ENCODE measurements at places on chromosomes 1 and 21.
A peak's percentile ranks its signal among the peaks of the same experiment; 100 is the strongest.

- no peak for DNase-seq
Measured at GRCh38 chr1:13725714-13726175, 25.8 kb downstream of the PRDM2 start.

DNA sequence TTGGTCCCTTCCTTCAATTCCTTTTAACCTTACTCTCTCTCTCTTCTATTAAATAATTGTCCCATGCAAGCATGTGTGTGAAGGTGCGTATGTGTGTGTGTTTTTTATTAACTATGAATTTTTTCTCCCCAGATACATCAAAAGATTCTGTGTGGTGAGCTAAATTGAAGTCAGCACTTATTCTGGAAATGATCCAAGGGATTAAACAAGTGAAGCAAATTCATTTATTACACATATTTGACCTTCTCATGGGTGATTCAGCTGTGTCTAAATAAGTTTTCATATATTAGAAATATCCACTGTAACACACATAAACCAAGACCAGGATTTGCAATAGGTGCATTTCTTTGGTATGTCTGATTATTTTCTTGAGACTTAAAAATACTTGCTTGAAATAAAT, 24.3 kb downstream of the CHODL start:
- no peak for DNase-seq

DNA sequence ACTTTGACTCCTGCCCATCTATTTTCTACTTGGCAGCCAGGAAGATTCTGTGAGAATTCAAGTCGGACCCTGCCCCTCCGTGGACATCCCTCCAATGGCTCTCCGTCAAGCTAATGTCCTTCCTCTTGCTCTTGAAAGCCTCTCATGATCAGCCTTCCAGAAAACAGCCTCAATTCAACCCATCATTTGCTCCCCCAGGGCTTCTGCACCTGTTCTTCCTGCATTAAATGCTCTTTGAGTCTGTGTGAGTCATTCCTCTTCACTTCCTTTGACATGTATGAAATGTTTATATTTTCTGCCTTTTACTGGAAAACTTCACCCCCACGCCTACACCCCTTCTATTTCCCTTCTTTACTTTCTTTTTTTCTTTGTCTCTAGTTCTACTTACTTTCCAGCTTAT, 734.1 kb upstream of the ZP4 start:
- no peak for DNase-seq

DNA sequence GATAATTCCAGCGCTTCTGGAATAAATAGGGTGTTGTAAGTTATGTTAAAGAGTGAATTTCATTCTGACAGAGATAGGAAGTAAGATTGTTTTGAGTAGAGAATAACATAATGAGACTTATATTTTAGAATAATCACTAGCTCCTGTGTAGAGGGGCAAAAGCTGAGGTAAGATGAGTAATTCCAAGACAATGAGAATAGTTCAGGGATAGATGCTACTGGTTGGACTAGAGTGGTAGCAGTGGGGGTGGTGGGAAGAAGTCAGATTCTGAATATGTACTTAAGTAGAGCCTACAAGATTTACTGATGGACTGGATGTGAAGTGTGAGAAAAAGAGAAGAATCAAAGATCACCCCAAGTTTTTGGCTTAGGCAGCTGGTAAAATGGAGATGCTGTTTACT, 23.3 kb upstream of the MOV10 start:
- no peak for DNase-seq

DNA sequence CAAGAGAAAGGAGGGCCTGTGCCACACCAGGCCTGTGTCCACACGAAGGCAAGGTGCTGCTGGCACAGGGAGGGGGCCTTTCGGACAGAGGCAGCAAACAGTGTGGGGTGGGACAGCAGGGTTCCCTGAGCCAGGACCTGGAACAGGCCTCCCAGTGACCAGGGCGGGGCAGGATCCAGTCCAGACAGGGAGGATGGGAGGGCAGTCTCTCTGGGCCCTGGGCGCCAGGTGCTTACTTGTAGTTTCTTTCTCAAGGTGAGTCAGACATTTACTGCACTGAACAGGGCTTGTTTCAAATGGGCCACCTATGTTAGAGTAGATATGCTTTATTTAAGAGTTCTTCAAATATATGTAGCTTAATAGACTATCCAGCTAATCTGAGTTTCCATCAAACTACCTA, 52.8 kb upstream of the STUM start:
- DNase-seq: no peak

GRCh38 chr1:237041461-237041794, 556 bp upstream of the RYR2 start:
- DNase-seq: no peak

- DNase-seq: no peak
Measured at GRCh38 chr1:208154040-208154439, 90.1 kb downstream of the PLXNA2 start.

GRCh38 chr21:39834543-39834942, 32.7 kb upstream of the PCP4 start:
- DNase-seq: no peak

- no peak for DNase-seq
Measured at GRCh38 chr1:17545356-17545755, 5.9 kb downstream of the ARHGEF10L start.

GRCh38 chr1:183892351-183892793, 87.5 kb downstream of the RGL1 start:
- no peak for DNase-seq

GRCh38 chr1:228862542-228863505, 127.5 kb downstream of the RHOU start:
- DNase-seq: no peak

DNA sequence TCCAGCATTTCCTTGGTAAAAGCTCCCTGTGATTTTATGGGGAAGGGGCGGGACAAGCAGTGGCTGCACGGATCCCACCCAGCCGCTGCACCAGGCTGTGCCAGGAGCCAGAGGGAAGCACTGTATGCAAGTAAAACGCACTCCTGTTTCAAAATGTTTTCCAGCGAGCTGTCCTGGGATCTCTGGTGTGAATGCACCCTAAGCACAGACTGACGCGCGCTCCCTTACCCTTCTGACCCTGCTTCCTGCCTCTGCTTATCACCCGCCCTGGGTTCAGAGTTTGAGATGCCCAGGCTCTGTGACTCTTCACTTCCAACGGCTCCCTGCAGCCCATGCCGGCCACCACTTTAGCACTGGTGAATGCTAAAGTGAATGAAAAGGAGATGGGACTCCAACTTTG, 131.2 kb downstream of the RHOU start:
- no peak for DNase-seq

DNA sequence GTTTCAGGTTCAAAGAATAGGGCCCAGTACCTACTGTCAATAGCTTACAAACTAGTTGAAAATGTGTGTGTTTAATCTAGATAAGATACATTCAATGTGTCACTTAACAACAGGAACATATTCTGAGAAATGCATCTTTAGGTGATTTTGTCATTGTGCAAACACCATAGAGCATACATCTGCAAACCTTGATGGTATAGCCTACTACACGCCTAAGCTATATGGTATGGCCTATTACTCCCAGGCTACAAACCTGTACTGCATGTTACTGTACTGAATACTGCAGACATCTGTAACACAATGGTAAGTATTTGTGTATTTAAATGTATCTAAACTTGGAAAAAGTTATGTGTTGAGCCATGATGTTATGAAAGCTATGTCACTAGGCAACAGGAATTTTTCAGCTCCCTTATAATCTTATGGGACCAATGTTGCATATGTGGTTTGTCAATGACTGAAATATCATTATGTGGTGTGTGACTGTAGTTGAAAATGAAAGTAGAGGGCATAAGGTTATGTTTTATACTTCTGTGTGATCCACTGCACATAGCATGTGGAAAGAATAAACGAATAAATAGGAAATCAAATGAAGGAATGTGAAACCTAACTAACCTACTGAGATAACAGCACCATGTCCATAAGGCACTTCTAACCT, 129.0 kb upstream of the CAMK1G start:
- DNase-seq: no peak

DNA sequence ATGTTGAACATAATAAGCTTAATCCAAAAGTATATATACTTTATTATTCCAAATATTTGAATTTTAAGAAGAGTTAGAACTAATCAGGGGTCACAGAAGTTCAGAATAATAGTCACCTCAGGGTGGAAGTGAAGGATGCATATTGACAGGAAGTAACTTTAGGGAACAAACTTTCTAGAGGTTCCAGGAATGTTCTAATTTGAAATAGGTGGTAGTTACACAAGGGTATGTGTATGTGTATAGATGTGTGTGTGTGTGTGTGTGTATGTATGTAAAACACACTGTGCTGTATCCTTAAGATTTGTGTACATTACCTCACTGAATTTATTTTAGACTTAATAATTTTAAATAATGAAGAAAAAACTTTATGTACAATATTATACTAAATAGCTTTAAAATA, 110.4 kb downstream of the ACBD6 start:
- no peak for DNase-seq

DNA sequence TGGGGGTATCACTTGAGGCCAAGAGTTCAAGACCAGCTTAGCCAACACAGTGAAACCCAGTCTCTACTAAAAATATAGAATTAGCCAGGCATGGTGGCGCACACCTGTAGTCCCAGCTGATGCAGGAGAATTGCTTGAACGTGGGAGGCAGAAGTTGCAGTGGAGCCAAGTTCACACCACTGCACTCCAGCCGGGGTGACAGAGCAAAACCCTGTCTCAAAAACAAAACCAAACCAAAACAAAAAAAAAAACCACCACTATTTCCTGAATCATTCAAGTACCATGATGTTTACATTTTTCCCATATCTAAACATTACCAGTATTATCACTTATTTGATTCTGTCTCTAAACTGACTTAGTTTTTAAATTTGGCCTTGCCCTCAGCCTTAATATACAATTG, 29.5 kb downstream of the TUT4 start:
- DNase-seq: no peak

GRCh38 chr1:17755120-17755519, at the start of gene ACTL8:
Gene ACTL8, plus strand, starts transcription at chr1:17755333. Its CDS starts 67,676 bp downstream, at chr1:17823009.
- DNase-seq: no peak

DNA sequence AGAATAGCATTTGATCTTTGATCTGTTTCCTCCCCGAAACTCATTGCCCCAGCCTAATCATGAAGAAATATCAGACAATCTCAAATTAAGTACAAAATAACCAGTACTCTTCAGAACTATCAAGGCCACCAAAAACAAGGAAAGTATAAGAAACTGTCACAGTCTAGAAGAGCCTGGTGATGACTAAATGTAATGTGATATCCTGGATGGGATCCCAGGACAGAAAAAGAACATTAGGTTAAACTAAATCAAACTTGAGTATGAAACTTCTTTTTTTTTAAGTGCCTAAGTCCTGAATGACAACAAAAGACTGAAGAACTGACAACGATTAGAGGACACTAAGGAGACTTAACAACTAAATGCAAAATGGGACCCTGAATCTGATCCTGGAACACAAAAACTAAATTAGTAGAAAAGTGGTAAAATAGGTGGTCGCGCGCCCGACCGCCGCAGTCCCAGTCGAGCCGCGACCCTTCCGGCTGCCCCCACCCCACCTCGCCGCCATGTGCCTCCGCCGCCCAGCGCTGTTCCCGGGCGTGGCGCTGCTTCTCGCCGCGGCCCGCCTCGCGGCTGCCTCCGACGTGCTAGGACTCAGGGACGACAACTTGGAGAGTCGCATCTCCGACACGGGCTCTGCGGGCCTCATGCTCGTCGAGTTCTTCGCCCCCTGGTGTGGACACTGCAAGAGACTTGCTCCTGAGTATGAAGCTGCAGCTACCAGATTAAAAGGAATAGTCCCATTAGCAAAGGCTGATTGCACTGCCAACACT, 5.5 kb upstream of the PRKAB2 start:
- no peak for DNase-seq

- no peak for DNase-seq
Measured at GRCh38 chr1:24190983-24191461, 3.9 kb upstream of the IFNLR1 start.

GRCh38 chr1:188027613-188028012, 1198.9 kb downstream of the PLA2G4A start:
- no peak for DNase-seq

GRCh38 chr1:31183927-31184554, 55.6 kb downstream of the NKAIN1 start:
- DNase-seq: peak; percentile 12

DNA sequence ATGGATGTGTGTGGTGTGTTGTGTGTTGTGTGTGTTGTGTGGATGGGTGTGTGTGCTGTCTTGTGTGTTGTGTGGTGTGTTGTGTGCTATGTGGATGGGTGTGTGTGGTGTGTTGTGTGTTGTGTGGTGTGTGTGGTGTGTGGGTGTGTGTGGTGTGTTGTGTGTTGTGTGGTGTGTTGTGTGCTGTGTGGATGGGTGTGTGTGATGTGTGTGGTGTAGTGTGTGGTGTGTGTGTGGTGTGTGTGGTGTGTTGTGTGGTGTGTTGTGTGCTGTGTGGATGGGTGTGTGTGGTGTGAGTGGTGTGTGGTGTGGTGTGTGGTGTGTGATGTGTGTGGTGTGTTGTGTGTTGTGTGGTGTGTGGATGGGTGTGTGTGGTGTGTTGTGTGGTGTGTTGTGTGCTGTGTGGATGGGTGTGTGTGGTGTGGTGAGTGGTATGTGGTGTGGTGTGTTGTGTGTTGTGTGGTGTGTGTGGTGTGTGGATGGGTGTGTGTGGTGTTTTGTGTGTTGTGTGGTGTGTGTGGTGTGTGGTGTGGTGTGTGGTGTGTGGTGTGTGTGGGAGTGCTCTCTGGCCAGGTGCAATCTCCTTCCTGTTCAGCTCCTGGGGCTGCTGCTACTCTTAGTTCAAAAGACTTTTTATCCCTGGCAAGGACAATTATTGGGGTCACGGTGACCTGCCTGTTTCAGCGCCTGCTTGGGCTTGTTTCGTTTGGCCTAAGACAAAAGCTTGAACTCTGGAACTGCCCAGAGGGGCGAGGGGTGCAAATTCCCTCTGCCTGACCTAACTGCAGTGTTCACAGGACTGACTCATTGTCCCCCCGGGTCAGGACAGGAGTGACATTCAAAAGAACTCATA, 101.1 kb downstream of the UBIAD1 start:
- DNase-seq: no peak

DNA sequence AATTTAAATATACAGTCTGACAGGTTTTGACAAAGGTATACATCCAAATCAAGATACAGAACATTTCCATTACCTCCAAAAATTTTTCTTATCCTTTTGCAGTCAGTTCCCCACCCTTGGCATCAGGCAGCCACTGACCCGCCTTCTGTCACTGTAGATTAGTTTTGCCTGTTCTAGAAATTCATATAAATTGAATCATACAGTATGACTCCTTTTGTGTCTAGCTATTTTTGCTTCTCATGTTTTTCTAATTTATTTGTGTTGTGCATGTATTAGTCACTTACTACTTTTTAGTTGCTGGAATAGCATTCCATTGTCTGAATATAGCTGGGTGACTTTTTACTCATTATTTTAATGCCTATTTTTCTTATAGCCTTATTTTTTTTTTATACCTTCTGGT, 3.8 kb downstream of the UTP25 start:
- no peak for DNase-seq

All from anterior cingulate cortex (tissue), 58 donors.